ENCODE measurements at places on chromosomes 1 and 21. TPM values are rescaled to one million over a fixed set of nuclear protein-coding genes. Genes with fewer than 3 reads are reported as not detected.

- H3K4me1 ChIP-seq: no peaks in the 10 kb centered on the region
- H3K27me3 ChIP-seq: no peaks in the 10 kb centered on the region
- no peak overlapping the region for H3K27ac ChIP-seq
- no peak overlapping the region for H3K4me3 ChIP-seq
- H3K36me3 ChIP-seq: no peaks in the 10 kb centered on the region
Observed at GRCh38 chr21:32813265-32813903, 41.8 kb upstream of the PAXBP1 start.

Gene FCRL6
- 3.2 TPM for total RNA-seq

DNA sequence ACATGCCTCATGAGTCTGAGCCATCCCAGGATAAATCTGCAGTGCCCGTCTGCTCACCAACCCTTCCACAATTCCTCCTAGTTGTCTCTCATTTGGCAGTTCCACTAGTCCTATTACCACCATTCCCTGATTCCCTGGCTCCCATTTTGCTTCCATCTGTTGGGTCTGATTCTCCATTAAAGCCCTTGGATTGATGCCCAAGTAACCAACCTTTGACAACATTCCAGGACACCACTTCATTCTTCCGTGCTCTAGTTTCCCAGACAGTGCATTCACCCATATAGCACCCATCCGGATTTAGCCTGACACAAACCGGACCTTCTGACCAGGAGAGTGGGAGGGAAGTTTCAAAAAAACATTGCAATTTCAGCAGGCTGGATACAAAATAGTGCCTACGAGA, 189.4 kb upstream of the PALMD start:
- DNase-seq: no peak
- no peak overlapping the region for H3K4me3 ChIP-seq
- no peaks in the 10 kb centered on the region for H3K36me3 ChIP-seq
- no peak overlapping the region for H3K27ac ChIP-seq
- H3K4me1 ChIP-seq: no peaks in the 10 kb centered on the region

DNA sequence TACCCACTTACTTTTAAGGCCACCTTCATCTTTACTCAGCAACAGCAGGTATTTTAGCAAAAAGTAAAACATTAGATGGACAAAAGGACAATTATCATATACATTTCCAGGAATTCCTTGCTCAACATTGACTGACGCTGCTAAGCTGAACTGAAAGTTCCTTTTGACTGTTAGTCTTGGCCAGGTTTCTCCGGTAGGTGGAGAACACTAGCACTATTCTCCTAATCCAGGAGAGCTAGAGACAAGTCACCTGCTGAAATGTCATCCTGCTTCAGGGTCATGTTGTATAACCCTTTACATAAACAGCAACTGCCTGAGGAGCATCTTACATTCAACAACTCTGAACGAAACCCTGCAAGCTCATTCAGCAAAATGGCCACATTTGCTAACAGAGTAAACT, 109.0 kb upstream of the ESRRG start:
- no peaks in the 10 kb centered on the region for H3K36me3 ChIP-seq
- no peak for DNase-seq
- no peak overlapping the region for H3K4me3 ChIP-seq

Gene TMPRSS15
- not detected for total RNA-seq

DNA sequence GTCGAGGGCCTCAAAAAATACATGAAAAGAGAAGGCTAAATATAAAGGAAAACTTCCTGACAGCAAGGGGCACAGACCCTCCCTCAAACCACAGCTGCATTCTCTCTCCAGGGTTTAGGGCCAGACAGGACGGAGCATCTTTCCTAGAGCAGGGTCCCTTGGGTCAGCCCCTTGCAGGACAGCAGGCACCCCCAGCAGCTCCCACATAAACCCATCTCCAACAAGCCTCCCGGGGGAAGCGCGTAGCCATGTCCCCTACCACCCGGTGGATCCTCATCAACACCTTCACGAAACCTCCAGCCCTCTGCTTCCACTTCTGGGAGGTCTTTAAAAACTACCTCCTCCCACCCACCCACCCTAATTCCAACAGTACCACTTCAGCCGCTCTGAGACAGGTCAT, 59.5 kb downstream of the CD46 start:
- no peak for DNase-seq
- no peak overlapping the region for H3K4me3 ChIP-seq
- H3K4me1 ChIP-seq: peaks cover 100% of the 10 kb centered on the region
- peak overlapping the region; percentile 55 for H3K27ac ChIP-seq

DNA sequence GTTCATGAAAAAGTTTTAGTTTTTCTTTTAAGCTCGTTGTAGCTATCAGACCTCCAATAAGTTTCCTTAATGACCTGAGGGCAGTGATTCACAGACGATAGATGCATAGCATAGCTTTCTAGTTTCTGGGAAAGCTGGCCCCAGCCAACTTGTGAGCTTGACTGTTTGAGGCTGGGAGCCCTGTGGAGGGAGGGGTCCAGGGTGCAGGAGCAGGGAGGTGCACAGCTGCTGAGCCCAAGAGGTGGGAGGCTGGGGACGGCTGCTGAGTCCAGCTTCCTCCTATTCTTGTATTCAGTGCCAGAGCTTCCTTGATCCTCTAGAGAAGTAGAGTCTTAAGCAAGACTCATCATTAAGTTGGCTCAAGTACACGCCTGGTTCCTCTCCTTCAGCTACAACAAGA, 11.0 kb upstream of the AVPR1B start:
- no peaks in the 10 kb centered on the region for H3K4me1 ChIP-seq
- DNase-seq: no peak
- no peaks in the 10 kb centered on the region for H3K36me3 ChIP-seq
- peaks cover 5% of the 10 kb centered on the region for H3K27me3 ChIP-seq
- no peak overlapping the region for H3K27ac ChIP-seq

- no peak overlapping the region for H3K27ac ChIP-seq
- no peak for DNase-seq
- H3K4me1 ChIP-seq: no peaks in the 10 kb centered on the region
- no peak overlapping the region for H3K4me3 ChIP-seq
- no peaks in the 10 kb centered on the region for H3K27me3 ChIP-seq
- H3K36me3 ChIP-seq: no peaks in the 10 kb centered on the region
Observed at GRCh38 chr1:17191990-17192242, 13.0 kb upstream of the PADI1 start.

DNA sequence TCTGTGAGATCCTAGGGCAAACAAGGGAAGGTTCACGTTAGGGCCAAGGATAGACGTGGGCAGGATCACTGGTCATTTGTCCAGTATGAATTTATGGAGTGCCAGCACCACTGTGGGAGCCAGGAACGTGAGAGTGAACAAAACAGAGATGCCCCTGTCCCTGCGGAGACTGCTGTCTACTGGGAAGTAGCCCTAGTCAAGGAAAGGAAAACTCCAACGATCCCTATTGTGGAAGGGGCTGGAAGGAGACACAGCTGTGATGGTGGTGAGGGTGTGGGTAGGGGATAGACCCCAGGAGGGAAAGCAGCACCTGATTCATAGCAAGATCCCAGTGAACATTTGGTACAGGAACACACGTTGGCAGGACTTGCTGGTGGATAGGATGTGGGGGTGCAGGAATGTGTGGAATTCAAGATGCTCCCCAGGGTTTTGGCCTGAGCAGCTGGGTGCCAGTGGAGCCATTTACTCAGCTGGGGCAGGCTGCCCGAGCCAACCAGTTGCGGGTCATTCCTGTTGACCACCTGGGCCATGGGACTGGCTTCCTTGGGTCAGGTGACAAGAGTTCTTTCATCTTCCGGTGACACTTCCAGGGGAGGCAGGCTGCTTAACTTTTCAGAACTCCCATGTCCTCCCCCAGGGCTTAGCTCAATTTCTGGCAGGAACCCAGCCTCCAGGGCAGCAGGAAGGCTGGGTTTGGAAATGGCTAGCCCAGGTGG, 1.2 kb upstream of the ATP13A2 start:
- no peaks in the 10 kb centered on the region for H3K27me3 ChIP-seq
- H3K4me3 ChIP-seq: no peak overlapping the region
- peaks cover 27% of the 10 kb centered on the region for H3K4me1 ChIP-seq
- peaks cover 4% of the 10 kb centered on the region for H3K36me3 ChIP-seq
- peak; percentile 40 for DNase-seq

DNA sequence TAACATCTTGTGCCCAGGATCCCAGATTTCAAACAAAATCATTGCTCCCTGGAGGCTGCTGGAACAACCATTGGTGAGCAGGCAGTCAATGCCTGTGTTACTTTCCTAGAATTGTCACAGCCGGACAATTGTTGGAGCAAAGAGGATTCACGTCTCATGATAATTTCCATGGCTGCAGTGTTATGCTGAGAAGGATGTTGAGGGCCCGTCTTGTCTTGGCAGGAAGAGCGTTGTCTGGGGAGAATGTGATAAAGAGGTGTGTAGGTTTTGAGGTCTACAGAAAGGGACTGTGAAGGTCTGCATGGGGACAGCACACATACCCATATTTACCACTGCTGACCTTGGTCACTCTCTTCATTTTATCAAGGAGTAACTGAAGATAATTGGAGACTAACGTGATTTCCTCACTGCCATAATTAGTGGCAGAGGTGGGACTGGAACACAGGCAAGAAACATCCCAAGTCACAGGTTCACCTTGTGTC, 6.3 kb downstream of the MECR start:
- H3K27me3 ChIP-seq: no peaks in the 10 kb centered on the region
- no peak overlapping the region for H3K4me3 ChIP-seq
- H3K36me3 ChIP-seq: peaks cover 24% of the 10 kb centered on the region

GRCh38 chr21:45745256-45745655, 101.7 kb downstream of the PCBP3 start:
- DNase-seq: no peak
- no peaks in the 10 kb centered on the region for H3K4me1 ChIP-seq
- H3K36me3 ChIP-seq: no peaks in the 10 kb centered on the region
- no peak overlapping the region for H3K4me3 ChIP-seq

Gene NBPF10
- 3.8 TPM for total RNA-seq

DNA sequence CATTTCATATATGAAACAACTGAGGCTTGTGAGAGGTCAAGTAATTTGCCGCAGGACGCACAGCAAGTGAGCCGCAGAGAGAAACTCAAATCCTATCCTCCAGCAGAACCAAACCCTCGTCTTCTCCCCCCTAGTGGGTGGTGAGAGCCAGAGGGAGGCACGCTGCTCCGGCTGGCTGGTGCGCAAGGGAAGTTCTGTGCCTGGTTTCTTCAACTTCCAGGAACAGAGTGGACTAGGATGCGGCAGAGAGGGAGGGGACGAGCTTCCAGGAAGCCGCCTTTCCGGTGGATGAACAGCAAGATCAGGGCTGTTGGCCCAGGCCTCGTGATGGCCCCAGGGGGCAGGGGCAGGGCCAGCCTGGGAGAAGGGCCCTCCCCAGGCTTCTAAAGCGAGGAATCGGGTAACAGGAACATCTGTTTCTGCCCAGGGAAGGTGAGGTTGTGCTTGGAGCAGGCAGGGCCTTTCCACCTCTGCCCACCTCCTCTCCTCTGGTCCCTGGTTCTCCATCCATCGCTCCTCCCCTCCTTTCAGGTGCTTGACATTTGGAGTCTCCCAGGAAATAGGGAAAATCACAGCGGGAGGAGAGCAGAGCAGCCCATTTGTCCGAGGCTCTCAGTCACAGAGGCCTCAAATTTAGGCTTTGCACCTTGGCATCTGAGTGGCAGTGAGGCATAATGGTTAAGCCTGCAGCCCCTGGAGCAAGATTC, 16.8 kb upstream of the PDIK1L start:
- H3K27ac ChIP-seq: no peak overlapping the region
- H3K4me1 ChIP-seq: peaks cover 6% of the 10 kb centered on the region
- peaks cover 5% of the 10 kb centered on the region for H3K27me3 ChIP-seq
- H3K4me3 ChIP-seq: no peak overlapping the region
- H3K36me3 ChIP-seq: no peaks in the 10 kb centered on the region

- H3K36me3 ChIP-seq: no peaks in the 10 kb centered on the region
- H3K27ac ChIP-seq: no peak overlapping the region
- no peaks in the 10 kb centered on the region for H3K4me1 ChIP-seq
- DNase-seq: no peak
- H3K27me3 ChIP-seq: no peaks in the 10 kb centered on the region
- no peak overlapping the region for H3K4me3 ChIP-seq
Observed at GRCh38 chr1:112826217-112826944, 111.2 kb upstream of the PPM1J start.

Measured in upper lobe of right lung (tissue), 1 donor.